ENCODE measurements at places on chromosomes 7 and 10. TPM values are rescaled to one million over a fixed set of nuclear protein-coding genes. Genes with fewer than 3 reads are reported as not detected.

The SH2D4B gene
- not detected for total RNA-seq

The SLC13A1 gene
- total RNA-seq, result 0.13 TPM

The GCK gene
- total RNA-seq, result 1.7 TPM

The HTR5A gene
- not detected for total RNA-seq

The NUTM2B gene
- total RNA-seq, result 0.40 TPM

The AGR3 gene
- total RNA-seq, result 0.28 TPM

The FAM24B gene
- 0.60 TPM for total RNA-seq

The ZNF518A gene
- 8.7 TPM for total RNA-seq

The DLX5 gene
- not detected for total RNA-seq

The KLF14 gene
- not detected for total RNA-seq

The SH2B2 gene
- 3.0 TPM for total RNA-seq

The GPER1 gene
- total RNA-seq, result 29.8 TPM

The VSTM4 gene
- total RNA-seq, result 2.7 TPM

The ZCWPW1 gene
- 4.4 TPM for total RNA-seq

The TSPAN12 gene
- 15.1 TPM for total RNA-seq

The OR9A2 gene
- not detected for total RNA-seq

The PRTFDC1 gene
- 0.63 TPM for total RNA-seq

The PITRM1 gene
- 37.9 TPM for total RNA-seq

The HDAC9 gene
- total RNA-seq, result 2.1 TPM

The TLX1 gene
- 1.3 TPM for total RNA-seq

The LRRC18 gene
- not detected for total RNA-seq

The OR6V1 gene
- not detected for total RNA-seq

The GJD4 gene
- not detected for total RNA-seq

The TMEM176A gene
- total RNA-seq, result 449 TPM

The MTURN gene
- total RNA-seq, result 2.8 TPM

The TUBAL3 gene
- total RNA-seq, result not detected

The PAX4 gene
- not detected for total RNA-seq

The BNIP3 gene
- total RNA-seq, result 90.4 TPM

The AKR1C3 gene
- total RNA-seq, result 327 TPM

The HOXA13 gene
- total RNA-seq, result 0.03 TPM

The CRYGN gene
- not detected for total RNA-seq

The HOXA1 gene
- total RNA-seq, result 0.08 TPM

The VSTM2A gene
- total RNA-seq, result not detected

The TMEM243 gene
- total RNA-seq, result 2.6 TPM

The CFTR gene
- total RNA-seq, result 1.1 TPM

The INSYN2A gene
- total RNA-seq, result not detected

The STEAP4 gene
- 28.3 TPM for total RNA-seq

The TNRC18 gene
- total RNA-seq, result 35.4 TPM

The HIF1AN gene
- 13.0 TPM for total RNA-seq

The NODAL gene
- total RNA-seq, result not detected

The ADAM22 gene
- 0.53 TPM for total RNA-seq

The CYP2C19 gene
- 13.0 TPM for total RNA-seq

The HNRNPH3 gene
- total RNA-seq, result 26.8 TPM

The PRKCQ gene
- total RNA-seq, result 0.20 TPM

The ACTR3C gene
- 27.6 TPM for total RNA-seq

The CALCR gene
- total RNA-seq, result not detected

The BAMBI gene
- 7.7 TPM for total RNA-seq

The NOC3L gene
- 5.5 TPM for total RNA-seq

The C10orf62 gene
- 3.7 TPM for total RNA-seq

The DPP6 gene
- not detected for total RNA-seq

The POM121L12 gene
- total RNA-seq, result not detected

The SLC26A4 gene
- not detected for total RNA-seq

The SPDYE18 gene
- 0.60 TPM for total RNA-seq

The IKZF1 gene
- 2.8 TPM for total RNA-seq

The STAM gene
- total RNA-seq, result 5.9 TPM

The RSPH10B2 gene
- not detected for total RNA-seq

The STAG3 gene
- 3.1 TPM for total RNA-seq

The MRC1 gene
- total RNA-seq, result 30.9 TPM

Measured in left lobe of liver (tissue), 2 donors.